Left colon (tissue), 2 donors: ENCODE measurements at places on chromosomes 11 and 22. TPM values are rescaled to one million over a fixed set of nuclear protein-coding genes. Genes with fewer than 3 reads are reported as not detected.
A peak's percentile ranks its signal among the peaks of the same experiment; 100 is the strongest.

OR4B1 gene
- not detected for total RNA-seq

PLAAT2 gene
- 53.6 TPM for total RNA-seq

NPAS4 gene
- total RNA-seq = 0.39 TPM

NAALAD2 gene
- 0.15 TPM for total RNA-seq

DNA sequence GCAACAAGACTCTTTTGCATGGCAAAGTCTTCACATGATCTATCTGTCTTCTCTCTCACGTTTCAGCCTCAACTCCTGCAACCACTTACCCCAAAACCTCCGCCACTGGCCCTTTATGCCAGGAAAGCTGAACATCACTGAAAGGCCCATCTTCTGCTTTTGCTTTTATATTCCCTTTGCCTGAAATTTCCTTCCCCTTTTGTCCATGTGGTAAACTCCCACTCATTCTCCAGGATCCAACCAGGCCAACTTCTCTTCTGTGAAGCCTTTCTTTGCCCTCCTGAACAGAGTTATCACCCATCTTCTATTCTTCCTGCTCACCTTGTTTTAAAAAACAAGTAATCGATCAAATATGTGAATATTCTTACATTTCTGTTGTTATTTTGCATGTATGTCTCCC lies 117.8 kb downstream of the WNT11 start:
- no peak for DNase-seq

GRCh38 chr11:61904539-61905048 lies 12.8 kb downstream of the RAB3IL1 start:
- DNase-seq = peak; percentile 53

GRCh38 chr11:112499153-112499880 lies 238.7 kb upstream of the PLET1 start:
- DNase-seq = no peak

DNA sequence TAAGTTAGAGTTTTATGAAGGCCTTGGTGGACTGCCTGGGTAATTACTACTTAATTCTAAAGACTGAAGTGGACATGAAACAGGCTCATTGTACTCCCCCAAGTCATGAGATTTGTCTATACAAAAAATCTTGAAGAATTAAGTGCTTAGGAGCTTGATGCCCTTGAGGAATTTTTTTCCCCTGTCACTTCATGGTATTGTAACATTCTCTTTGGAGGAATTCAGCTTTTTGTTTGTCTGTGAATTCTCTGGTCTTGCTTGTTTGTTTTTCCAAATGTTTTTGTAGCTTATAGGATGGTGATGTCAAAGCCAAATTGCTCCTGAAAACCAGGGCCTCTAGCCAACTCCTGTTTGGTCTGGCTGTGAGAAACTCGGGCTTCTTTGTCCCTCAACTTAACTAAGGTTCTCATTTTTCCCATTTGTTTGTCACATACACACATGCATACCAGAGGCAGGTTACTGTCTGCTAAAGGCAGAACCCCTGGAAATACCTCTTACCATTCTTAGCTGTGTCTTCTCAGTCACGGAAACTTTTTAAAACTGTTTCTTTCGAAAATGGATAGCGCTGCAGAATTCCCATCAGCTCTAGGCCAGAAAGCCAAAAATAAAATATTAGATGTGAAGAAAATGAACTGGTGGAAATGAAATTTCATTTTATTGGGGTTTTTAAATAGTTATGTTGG lies 66.9 kb downstream of the AMOTL1 start:
- DNase-seq = no peak

- DNase-seq = no peak
These were observed 20.2 kb downstream of the LMO1 start for GRCh38 chr11:8243458-8243857.

DNA sequence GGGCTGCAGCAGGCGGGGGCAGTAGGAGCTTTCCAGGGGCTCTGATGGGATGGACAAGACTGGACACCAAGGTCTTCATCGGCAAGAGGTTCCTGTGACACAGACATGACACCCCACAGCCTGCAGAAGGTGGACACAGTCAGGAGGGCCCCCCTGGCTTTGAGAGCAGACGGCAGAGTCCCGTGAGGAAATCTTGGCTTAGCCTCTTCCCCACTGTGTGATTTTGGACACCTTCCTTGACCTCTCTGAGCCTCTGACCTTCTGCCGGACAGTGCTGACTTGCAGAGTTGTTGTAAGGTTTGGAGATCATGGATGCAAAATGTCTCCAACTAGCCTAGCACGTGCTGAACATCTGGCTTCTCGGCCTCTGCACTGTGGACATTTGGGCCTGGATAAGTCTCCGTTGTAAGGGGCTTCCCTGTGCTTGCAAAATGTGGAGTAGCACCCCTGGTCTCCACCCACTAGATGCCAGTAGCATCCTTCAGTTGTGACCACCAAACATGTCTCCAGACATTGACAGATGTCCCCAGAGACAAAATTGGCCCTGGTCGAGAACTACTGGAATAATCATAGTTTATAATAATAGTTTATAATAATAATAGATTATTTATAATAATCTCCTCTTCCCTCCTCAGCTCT lies 54.6 kb downstream of the MCM5 start:
- no peak for DNase-seq
